ENCODE measurements at places on chromosomes 6 and 20.

DNA sequence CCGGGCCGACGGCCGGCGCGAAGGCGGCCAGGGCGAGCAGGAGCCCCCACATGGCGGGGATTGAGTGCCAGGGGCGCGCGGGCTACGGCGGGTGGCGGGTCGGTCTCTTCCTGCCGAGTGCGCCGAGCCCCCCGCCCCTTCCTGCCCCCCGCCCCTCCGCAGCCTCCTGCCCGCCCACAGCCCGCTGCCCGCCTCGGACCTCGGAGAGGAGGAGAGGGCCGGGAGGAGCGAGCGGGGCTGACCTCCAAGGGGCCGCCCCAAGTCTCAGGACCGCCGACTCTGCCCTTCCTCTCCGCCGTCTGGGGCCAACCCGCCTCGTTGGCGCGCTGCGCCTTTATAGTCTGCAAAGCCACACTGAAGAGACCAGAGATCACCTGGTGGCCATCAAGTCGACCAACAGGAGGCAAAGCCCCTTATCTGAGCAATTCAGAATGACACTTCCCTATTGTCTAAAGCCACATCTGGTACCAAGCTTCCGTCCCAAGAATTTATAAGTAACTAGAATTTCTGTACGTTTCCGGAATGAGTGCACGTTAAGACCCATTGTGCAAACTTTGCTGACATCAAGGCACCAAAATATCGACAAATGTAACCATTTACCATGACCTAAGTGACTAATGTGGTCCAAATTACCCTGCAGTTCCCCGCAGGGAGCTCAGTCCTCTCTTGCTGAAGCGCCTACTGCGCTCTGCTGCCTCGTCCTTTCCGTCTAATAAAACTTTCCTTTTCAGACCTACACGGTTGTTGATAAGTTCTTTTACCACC, at the start of gene CPXM1:
Gene CPXM1, minus strand, starts transcription at position 107 of the 765 bp plus-strand sequence. Its CDS starts 55 bp downstream, at position 52.
- peaks cover 94% of the 10 kb centered on the region for H3K27me3 ChIP-seq
- DNase-seq: no peak
- H3K4me1 ChIP-seq: no peaks in the 10 kb centered on the region
- H3K36me3 ChIP-seq: no peaks in the 10 kb centered on the region

DNA sequence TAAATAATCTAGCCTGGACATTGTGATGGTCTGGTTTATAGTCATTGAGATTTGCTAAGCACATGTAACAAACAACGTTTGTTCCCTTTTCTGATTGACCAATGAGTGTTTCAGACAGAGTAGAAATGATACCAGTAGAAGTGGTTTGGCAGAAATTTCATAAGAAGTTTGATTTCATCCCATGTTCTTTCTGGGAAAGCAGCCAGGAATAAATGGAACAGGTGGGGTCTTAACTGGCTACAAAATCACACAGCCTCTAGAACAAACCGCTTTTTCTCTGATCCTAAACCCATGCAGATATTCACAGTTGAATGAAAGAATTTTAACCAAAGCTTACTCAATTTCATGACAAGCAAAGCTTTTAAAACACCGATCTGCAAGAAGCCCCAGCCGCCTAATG, 227.5 kb downstream of the UST start:
- no peak for DNase-seq
- no peaks in the 10 kb centered on the region for H3K4me1 ChIP-seq
- no peaks in the 10 kb centered on the region for H3K36me3 ChIP-seq
- no peak overlapping the region for H3K4me3 ChIP-seq
- H3K27me3 ChIP-seq: no peaks in the 10 kb centered on the region

DNA sequence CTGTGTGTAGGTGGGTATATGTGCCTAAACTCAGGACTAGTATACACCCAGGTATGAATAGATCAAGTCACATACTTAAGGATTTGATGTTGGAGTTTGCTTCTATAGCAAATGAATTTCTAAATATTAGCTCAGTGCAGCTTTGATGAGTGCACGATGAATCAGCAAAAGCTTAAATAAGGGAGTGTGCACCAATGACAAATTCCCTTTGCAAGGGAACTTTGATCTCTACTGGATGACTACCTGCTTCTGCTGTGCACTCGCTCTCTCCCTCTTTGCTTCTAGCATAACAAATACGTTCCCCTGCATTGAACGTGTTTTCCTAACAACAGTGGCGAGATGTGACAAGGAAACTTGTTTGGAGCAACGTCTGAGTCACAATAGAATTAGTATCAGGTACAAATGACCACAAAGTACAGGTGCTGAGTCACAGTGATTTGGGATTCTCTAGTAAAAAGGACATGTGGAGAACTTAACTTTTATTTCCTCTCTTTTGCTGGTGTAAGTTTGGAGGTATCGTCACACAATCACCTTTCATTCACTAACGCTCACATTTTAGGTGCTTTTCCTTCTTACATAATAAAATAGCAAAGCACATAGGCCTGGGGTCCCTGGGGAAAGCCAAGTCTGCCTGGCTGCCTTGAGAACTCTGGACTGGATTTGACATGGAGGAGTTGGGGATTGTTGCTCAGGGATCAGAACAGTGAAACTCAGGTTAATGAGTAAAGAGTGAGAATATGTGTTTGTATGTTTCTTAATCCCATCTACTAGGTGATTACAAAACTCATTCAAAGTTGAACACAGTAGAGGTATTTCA, 49.7 kb downstream of the KLHL31 start:
- no peaks in the 10 kb centered on the region for H3K36me3 ChIP-seq
- H3K27ac ChIP-seq: no peak overlapping the region
- DNase-seq: no peak
- H3K27me3 ChIP-seq: no peaks in the 10 kb centered on the region

- H3K36me3 ChIP-seq: no peaks in the 10 kb centered on the region
- H3K27ac ChIP-seq: no peak overlapping the region
- DNase-seq: no peak
- no peaks in the 10 kb centered on the region for H3K27me3 ChIP-seq
- peaks cover 3% of the 10 kb centered on the region for H3K4me1 ChIP-seq
Measured at GRCh38 chr6:122746688-122747087, 32.8 kb upstream of the FABP7 start.

GRCh38 chr20:18999086-18999485, 185.5 kb downstream of the SCP2D1 start:
- no peaks in the 10 kb centered on the region for H3K4me1 ChIP-seq
- H3K4me3 ChIP-seq: no peak overlapping the region
- no peak for DNase-seq
- H3K27ac ChIP-seq: no peak overlapping the region
- H3K27me3 ChIP-seq: no peaks in the 10 kb centered on the region
- H3K36me3 ChIP-seq: no peaks in the 10 kb centered on the region

GRCh38 chr6:28349344-28349891, 329 bp upstream of the ZKSCAN3 start:
- no peak for DNase-seq
- H3K27me3 ChIP-seq: peaks cover 4% of the 10 kb centered on the region
- no peaks in the 10 kb centered on the region for H3K36me3 ChIP-seq
- peaks cover 3% of the 10 kb centered on the region for H3K4me1 ChIP-seq
- H3K27ac ChIP-seq: no peak overlapping the region
